ENCODE measurements at places on chromosomes 12 and 14. TPM values are rescaled to one million over a fixed set of nuclear protein-coding genes. Genes with fewer than 3 reads are reported as not detected.

Gene GNB3
- total RNA-seq = 0.10 TPM

Gene CISTR
- not detected for total RNA-seq

Gene GUCY2C
- total RNA-seq = not detected

- DNase-seq = no peak
Observed at GRCh38 chr14:40221428-40221827, 789.2 kb upstream of the FBXO33 start.

GRCh38 chr12:39574378-39574777, 45.2 kb downstream of the ABCD2 start:
- no peak for DNase-seq

DNA sequence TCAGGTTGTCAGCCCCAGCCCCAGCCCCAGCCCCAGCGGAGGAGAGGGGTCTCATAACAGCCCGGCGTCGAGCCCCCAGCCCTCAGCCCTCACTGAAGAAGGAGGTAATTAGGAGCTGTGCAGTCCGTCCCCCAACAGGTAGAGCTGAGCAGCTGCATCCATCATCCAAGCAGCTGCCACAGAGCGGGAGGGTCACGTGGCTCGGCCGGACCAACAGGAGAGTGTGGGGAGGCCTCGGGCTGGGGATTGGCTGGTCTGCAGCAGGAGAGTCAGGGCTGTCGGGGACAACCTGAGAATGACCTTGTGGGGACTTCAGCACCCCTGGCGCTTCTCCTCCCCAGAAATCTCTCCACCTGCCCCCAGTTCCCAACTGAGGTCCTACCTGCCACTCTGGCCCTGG, 29.6 kb downstream of the SMUG1 start:
- DNase-seq = peak; percentile 52

DNA sequence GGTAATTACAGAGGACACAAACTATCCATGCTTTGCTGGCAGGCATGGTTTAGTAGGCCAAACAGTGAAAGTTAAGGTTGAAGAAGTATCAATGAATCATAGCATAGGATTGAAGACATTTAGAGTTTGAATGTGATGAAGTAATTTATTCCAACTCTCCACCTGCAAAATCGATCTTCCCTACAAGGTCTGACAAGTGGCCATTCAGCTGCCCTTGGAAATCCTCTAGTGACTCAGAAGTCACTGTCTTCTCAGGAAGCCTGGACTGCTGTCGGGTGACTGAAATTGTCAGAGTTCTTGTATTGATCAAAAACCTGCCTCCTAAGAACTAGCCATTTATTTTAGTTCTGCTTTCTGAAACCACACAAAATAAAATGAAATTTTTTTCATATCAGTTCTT, 17.7 kb upstream of the STXBP6 start:
- no peak for DNase-seq

DNA sequence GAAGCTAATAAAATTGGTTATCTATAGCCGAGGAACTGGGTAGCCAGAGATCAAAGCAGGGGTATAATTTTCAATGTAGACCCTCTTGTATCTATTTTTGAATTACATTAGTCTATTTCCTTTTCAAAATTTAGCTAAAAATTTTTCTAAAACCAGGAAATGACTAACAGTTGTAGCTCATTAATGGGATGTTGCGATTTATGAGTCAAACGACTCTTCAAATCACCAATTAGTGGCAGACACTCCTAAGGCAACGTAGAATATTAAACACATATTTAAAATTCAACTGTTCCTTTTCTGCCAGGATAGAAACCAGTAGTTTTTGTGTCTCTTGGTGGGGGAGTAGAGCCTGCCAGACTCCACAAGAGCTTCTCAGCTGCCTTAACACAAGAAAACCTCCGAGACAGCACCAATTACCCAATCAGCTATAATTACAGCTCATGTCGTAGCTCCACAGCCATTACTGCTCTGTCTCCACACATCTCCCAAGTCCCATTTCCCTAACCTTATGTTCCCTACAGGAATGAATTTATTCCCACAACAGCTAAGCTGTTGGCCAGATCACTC, 26.9 kb downstream of the GCN1 start:
- DNase-seq = no peak

DNA sequence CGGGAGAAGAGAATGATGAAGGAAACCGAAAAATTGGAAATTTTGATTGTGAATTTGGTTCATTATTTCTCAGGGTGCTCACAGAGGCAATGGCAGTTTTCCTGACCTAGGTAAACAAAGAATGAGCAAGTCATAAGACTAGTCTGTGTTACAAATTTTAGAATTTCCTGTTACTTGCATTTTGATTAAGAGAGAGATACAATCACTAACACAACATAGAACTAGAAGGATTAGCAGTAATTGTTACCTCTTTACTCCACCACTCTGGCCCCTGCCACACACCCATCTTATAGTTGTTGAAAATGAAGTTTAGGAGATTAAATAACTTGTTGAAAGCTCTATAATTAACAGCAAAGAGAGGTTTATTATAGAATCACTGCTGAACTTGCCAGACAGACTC, 62.0 kb downstream of the CATSPERB start:
- no peak for DNase-seq

DNA sequence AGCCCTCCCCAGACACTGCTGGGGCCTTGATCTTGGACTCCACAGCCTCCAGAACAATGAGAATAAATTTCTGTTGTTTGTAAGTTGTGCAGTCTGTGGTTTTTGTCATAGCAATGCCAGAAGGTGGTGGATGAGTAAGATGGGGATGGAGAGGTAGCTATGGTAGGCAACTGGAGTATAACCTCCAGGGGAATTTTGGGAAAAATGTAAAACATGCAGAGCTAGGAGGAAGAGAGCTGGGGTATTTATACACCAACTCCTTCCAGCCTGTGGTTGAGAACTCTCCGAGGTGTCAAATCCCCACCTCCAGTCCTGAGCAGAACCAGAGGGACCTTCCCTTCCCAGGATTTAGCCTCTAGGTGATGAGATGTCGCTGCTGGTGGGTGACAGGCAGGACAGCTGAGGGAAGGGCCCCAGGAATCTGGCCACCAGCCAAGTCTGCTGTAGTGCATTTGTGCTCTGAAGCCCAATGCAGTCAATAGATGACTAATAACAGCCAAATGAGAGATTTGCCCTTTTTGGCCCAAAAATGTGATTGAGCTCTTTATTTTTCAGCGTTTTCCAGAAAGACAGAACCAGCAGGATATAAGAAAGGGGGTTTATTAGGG, 19.1 kb upstream of the CEP170B start:
- DNase-seq = no peak

DNA sequence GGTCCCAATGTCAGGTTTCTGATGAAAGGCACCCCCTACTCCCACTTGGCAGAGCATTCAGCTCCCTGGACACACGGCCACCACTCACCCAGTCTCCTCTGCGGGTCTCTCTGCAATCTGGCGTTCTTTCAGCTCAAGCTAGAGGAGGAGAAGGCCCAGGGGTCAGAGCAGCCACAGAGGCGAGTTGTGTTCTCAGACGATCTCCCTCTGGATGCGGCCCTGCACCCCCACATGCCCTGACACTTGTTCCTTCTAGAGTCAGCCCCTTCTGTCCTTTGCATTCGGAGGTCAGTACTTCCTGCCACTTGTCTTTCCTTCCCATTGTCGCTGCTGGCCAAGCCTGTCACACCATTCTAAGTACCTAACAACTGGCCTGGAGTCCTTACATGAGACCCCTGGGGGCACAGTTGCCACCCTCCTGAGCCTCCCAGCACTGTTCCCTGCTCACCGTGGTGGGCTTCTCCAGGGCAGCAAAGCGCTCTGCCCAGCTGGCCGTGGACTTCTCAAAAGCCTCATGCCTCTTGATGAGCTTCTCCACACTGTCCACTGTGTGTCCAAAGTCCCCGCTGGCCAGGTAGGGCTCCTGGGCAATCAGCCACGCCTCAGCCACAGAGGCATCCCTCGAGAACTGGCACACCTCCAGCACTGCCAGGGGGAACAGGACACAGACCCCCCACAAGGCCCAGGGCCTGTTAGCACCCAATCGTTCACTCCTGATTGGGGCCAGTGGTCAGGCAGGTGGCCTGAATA, 63.2 kb downstream of the PLEKHG3 start:
- DNase-seq = no peak

DNA sequence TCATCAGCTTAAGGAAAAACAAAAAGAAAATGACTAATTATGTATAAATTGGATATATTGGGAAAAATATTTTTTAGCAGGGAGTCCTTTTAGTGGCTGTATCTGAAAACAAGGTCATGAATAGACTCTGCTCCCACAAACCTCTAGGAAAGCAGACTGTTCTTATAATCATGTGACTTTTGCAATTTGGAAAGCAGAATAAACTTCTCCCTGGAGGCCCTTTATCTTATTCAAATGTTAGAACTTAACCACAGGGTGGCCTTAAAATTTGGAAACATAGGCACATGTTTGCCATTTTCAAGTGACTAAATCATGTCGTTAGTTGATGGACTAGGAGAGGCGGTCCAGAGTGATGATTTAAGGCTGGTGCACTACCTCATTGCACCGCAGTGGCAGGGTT, 196.6 kb upstream of the KRR1 start:
- DNase-seq = no peak

- DNase-seq = no peak
Observed at GRCh38 chr12:79643821-79644220, 46.9 kb downstream of the PAWR start.

- no peak for DNase-seq
Observed at GRCh38 chr12:56898938-56899337, 35.3 kb downstream of the SDR9C7 start.

- no peak for DNase-seq
Observed at GRCh38 chr14:105940534-105941225, 414.3 kb downstream of the TMEM121 start.

DNA sequence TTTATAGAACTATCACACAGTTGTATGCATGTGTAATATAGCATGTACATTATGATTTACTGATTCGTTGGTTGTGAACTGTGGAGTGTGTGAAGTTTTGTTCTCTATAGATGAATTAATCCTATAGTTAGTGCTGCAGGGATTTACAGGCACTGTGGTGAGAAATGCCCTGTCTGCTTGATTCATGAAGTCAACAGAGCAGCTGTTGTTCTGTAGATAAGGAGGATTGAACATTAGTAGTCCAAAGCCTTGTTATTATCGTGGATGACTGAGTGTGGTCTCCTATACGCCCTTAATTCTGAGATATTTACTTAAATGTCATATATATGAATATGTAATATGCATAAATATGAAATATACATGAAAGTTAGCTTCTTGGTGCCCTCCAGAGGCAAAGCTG, 98.3 kb downstream of the DNAH10 start:
- no peak for DNase-seq
